ENCODE measurements at places on chromosomes 13 and 19.

DNA sequence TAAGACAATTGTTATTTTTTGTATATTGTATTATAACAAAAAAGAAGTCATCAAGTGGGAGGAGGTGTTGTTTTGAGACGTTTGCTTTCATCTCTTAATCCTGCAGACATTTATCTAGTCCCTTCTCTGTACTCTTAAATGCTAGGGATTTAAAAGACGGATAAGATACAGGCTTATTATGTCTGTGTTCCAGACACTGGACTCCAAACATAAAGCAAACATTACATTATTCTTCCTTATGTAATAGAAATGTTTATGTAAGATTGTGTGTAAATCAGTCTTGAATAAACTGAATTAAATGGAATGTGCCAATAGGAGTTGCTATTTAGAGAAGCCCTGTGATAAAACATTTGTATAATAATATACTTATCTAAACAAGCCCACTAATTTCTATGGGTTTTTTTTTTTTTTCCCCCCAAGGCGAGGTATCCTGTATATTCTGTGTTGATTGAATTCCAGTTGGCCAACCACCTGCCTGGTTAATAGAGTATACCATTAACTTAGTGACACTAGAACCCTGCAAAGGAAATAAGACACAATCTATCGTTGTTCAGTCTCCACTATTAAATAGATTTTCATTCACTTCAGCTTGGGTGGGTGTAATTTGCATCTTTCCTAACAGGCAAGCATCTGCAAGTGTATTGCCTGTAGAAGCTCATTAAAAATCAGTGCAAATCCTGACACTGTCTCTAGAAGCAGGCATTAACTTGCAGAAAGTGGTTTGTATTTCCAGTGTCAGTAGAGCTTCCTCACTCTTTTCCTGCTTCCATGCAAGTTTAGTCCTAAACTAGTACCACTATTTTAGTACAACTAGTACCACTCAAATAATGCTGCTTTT is 69.0 kb downstream of the LRCH1 start:
- DNase-seq, result no peak

DNA sequence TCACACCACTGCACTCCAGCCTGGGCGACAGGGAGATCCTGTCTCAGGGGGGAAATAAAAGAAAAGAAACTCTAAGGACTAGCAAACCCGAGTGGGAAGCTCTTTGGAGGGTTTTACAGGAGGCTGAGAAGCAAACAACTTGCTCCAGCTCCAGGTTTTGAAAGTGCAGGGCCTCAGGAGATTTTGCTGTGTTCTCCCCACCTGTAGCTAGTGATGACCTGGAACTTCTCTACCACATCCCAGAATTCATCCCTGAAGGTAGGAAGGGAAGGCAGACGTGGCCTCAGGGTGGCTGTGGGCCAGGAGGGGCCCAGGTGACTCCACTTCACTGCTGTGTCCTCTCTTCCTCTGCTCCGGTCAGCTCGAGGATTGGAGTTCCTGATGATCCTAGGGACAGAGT is 16.3 kb upstream of the PSMD8 start:
- DNase-seq, result no peak

DNA sequence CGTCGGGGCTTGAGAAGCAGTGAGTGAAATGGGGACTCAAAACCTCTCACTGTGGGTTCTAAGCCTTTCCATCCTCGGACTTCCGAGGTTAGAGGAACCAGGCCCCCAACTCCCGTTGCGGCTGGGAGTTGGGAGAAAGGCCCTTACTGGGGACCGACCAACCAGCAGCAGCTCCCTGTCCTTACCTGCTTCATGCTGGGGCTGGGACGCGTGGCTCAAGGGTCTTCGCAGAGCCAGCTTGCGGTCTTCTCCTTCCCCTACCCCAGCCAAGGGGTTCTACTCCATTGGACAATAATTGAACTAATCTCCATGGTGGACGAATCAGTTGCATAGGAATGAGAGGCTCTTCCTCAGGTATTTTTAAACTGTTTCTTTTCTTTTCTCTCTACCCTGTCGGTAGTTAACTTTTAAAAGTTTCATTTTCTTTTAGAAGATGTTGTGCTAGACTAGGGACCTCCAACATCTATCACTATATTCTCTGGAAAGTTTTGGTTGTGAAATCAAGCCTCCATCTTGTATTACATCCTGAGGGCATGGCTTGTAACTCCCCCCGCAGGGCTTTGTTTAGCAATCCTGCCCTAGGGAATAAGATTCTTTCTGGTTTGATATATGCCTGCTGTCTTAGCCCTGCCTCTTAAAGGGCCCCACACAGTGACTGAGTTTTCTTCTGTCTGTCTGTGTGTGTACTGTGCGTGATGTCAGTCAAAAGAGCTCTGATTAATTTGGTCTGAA is 1027.1 kb upstream of the PCDH9 start:
- DNase-seq, result no peak

DNA sequence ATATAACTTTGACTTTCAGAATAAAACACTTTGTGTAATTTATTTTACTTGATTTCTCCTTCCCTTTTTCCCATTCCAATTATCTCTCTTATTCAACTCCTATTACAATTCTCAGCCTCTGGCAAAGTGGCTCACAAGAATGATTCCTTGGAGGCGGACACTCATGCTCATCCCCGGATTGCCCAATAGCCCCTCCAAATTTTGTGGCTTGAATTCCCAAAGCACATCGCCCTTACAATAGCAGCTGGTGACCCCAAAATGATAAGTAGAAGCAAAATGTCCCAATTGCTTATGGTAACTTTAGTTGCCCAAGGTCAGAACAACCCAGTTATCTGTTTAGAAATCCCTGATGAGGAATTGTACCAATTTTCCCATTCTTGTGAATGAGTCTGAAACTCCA is 1523.5 kb upstream of the PRR20A start:
- DNase-seq, result no peak

All from activated naive CD4-positive, alpha-beta T cell treated with anti-CD3 and anti-CD28 coated beads, Interleukin-2, amount 50 U/mL, for 16 hours (primary cell).